ENCODE measurements at places on chromosomes 7 and 10.

- DNase-seq = no peak
Measured at GRCh38 chr7:76234282-76234584, 32.5 kb downstream of the SRRM3 start.

DNA sequence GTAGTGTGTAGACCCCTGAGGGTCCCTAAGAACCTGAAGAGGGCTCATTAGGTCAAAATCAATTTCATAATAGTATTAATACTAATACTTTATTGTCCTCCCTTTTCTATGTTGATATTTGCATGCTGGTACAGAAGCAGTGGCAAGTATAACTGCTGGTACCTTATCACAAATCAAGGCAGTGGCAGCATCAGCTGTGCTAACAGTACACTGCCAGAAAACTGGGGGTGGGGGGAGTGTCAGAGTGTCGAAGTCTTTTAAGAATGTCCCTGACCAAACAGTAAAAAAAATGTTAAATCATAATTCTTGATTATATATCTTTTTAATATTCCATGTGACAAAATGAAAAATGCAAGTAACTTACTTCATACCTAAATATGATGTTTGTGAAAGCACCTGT is 716.9 kb downstream of the MAGI2 start:
- no peak for DNase-seq

- DNase-seq = no peak
Measured at GRCh38 chr10:34407324-34407805, 407.7 kb downstream of the PARD3 start.

DNA sequence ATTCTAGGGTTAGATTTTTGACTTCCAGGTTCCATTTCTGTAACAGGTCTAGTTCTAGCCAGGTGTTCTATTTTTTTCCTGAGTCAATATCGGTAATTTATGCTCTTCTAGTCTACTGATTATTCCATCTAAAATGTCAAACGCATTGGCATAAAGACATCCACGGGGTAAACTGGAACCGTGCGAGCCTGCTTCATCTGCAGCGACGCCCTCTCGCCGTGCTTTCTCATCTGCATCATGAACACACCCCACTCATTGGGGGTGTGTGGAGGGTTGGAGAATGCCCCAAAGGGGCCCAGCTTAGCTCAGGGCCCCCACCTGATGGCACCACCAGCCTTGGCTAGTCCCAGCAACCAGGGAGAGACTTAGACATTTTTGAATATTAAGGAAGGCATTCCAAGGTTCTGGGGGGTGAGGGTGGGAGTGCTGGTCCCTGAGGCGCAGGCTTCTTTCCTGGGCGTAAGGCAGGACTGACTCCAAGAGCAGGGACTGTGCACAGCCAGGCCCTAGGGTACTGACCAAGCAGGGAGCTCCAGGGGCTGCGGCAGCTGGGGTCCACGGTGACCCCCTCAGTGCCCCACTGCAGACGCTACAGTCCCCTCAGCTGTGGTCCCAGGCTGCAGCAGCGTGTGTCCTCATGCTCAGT is 12.9 kb upstream of the CRYGN start:
- DNase-seq = no peak

DNA sequence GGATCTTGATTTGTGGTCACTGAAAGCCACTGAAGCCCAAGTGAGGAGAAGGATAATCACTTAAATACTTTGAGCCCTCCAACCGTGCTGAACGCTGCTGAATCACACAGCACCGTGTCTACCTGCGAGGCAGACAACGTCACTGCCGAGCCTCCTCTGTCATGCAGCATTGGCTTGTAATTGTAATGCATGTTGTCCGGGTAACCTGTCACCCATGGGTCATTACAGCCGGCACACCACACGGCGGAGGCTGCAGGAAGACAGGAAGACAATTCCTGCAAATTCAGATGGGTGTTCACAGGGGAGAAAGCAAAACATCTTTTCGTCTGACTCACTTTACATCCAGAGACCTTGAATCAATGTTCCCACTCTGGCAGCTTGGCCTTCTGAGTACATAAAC is 546.1 kb upstream of the FOXK1 start:
- DNase-seq = no peak

- no peak for DNase-seq
Measured at GRCh38 chr10:79139124-79139835, 70.5 kb downstream of the ZMIZ1 start.

GRCh38 chr10:76428551-76429367 is 997.3 kb downstream of the LRMDA start:
- DNase-seq = peak; percentile 78

DNA sequence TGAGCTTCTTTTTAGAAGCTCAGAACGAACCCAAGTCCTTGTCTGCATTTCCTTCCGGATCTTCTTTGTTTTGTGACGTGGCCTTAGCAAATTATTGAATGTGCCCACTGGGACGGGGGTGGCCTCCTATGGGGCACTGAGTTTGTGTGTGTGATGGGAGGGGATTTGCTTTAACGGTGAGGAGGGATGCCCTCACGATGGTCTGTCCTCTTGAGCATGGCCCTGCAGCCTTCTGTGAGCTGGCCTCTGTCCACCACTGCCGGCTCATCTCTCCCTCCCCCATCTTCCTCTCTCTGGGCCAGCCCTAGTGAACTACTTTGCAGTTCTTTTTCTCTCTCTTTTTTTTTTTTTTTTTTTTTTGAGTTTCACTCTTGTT is 62.9 kb upstream of the MKRN1 start:
- no peak for DNase-seq

DNA sequence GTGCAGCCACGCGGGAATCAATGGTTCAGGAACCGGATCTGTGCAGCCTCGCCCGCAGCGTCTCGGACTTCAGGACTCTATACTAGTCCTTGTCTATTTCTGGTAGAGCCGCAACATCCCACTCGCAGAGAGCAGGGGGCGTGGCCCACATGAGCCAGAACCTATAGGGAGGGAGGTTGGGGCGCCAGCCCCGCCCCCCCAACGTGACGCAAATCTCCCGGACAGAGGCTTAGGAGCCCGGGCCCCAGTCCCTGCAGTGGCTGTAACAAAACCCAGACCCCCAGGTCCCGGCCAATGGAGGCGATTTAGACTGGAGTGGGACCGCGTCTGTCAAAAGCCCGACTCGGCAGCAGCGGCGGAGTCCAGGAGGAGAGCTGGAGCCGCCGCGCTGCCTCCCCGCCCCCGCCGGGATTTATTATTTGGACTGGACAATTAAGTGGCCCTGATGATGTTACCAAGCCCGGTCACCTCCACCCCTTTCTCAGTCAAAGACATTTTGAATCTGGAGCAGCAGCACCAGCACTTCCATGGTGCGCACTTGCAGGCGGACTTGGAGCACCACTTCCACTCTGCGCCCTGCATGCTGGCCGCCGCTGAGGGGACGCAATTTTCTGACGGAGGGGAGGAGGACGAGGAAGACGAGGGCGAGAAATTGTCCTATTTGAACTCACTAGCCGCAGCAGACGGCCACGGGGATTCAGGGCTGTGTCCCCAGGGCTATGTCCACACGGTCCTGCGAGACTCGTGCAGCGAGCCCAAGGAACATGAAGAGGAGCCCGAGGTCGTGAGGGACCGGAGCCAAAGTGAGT is at the start of gene NKX2-3:
Gene NKX2-3 (plus strand): TSS at position 256 of the 809 bp plus-strand sequence. CDS start 190 bp downstream, at position 446.
- DNase-seq = no peak

GRCh38 chr7:141280100-141280499 is 206.2 kb downstream of the TMEM178B start:
- DNase-seq = no peak

DNA sequence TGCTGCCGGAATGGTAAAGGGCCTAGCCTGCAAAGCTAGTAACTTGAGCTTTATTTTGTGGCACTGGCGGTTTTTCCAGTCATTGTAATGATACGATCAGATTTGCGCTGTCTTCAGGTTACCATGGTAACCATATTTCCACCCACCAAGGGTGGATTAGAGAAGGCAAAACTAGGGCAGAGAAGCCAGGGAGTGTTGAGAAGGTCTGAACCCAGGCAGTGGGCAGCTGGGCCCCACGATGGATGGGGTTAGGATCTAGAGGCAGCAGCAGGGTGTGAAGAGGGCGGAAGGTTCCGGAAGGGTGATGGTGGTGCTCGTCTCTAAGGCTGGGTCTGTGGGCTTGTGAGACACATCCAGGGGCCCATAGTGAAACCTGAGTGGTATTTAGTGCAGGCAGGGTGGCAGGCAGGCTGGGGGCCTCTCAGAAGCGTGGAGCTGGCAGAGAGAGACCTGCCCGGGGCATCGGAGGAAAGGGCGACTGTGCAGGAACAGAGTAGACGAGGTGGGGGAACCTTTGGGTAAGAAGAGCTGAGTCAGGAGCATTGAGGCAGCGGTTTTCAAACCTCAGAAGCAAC is 87.9 kb upstream of the GTF2I start:
- DNase-seq = no peak

DNA sequence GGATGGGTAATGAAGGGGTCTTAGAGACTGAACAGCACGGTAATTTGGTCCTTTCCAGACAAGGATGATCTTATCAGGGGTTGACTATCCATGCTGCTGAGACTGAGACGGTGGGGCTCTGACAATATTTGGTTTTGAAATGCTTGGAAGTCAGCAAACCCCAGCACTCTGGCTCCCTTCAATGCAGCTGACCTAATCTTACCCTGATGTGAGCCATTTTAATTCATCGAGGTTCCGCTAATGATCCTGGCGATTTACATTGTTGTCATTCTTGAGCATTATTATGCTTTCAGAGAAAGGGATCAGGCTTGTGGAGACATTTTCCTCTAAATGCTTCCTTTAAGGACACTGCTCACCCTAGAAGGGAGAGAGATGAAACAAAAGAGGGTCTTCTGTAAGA is 114.6 kb upstream of the BMPER start:
- DNase-seq = no peak

DNA sequence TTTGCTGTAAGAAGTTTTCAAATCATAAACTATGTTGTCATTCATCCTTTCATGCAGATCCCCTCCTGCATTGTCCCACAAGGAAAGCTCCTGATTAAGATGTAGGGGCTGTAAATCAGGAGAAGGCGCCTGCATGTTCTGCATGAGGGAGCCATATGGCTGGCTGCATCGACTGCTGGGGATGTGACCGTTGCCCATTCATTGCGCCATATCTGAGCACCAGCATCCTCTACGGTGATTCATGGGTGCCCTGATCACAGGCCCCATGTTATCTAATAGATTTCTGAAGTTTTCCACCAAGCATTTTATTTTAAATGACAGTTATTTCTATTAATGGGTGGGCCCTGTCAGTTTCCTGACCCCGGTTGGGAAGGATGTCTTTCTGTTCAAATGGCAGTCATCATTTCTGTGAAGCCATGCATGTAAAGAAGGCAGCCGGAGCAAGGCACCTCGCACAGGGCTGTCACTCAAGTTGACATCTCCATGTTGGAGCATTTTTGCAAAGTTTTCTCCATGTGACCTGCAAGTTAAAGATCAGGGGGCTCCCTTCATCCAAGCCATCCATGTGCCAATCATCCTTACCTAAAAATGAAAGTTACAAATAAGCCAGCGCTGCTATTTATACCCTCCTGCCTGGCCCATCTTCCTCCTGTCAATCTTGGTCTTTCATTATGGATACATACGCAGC is 128.8 kb downstream of the TEX36 start:
- no peak for DNase-seq

- DNase-seq = no peak
Measured at GRCh38 chr10:78800535-78801320, 268.0 kb upstream of the ZMIZ1 start.

DNA sequence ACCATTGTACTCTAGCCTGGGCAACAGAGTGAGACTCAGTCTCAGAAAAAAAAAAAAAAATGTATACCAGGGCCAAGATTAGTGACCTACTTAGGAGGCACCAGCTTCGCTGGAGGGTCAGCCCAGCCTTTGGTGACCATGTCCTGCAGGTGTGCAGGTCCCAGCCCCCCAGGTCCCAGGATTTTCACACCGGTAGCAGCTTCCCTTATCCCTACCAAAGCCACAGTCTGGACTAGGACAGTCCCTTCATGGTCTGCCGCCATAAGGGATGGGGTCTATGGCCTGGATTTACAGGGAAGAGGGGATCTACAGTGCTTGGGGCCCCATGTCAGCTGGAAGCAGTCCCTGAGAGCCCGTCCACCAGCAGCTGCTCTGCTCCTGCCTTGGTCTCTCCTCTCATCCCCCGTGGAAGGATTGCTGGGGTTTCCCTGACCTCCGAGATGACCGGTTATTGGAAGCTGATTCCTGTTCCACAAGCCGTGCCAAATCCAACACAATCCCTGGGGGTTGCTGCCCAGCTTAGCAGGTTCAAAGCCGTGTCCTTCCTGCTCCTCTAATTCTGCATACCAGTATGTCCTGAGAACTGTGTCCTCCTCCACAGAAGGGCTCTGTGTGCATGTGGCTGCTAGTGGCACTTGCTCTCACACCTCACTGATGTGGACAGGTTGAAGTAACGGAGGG is 11.0 kb upstream of the NDUFB2 start:
- no peak for DNase-seq

- peak; percentile 44 for DNase-seq
Measured at GRCh38 chr7:12543586-12543985, 26.9 kb upstream of the SCIN start.

DNA sequence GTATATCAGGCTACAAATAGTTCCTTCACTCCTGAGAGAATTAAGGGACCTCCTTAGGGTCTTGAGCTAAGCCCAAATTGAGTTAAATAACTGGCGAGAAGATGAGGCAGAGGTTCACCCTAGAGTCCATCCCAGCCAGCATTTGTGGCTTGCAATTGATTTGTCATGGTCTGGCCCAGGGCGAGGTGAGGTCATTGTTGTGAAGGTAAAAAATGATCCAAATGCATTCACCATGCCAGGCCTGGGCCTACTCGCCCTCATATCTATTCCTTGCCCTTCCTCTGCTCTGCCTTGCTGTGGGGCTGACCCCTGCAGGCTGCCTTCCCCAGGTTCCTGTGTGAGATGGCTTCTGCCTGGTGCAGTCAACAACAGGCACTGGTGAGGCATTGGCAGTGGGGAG is 207.2 kb downstream of the ZNF365 start:
- DNase-seq = no peak

GRCh38 chr7:74441801-74442200 is 11.9 kb upstream of the GTF2IRD1 start:
- DNase-seq = no peak

- DNase-seq = no peak
Measured at GRCh38 chr10:18753312-18753895, 94.2 kb downstream of the ARL5B start.

DNA sequence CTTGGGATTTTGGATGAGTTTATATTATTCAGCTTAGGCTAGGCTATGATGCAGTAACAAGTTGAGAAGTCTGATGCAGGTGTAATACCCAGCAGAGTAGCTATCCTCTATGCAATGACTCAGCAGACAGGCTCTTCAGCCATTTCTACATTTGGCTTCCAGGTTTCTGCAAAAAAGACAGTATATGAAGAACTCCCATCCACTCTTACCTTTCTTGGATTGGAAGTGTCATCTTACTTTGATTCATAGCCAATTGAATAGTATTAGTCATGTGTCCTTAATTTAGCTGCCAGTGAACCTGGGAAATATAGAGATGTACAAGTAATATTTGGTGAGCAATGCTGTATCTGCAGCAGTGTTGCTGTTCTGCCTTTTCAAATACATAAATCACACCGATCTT is 127.8 kb upstream of the NPSR1 start:
- DNase-seq = no peak

GRCh38 chr7:105744258-105744657 is 132.1 kb downstream of the ATXN7L1 start:
- no peak for DNase-seq

GRCh38 chr10:115092258-115092554 is 959 bp upstream of the ATRNL1 start:
- no peak for DNase-seq
